Activated effector memory CD4-positive, alpha-beta T cell treated with anti-CD3 and anti-CD28 coated beads, Interleukin-2, amount 50 U/mL, for 16 hours (primary cell): ENCODE measurements at places on chromosomes 3 and 15.

DNA sequence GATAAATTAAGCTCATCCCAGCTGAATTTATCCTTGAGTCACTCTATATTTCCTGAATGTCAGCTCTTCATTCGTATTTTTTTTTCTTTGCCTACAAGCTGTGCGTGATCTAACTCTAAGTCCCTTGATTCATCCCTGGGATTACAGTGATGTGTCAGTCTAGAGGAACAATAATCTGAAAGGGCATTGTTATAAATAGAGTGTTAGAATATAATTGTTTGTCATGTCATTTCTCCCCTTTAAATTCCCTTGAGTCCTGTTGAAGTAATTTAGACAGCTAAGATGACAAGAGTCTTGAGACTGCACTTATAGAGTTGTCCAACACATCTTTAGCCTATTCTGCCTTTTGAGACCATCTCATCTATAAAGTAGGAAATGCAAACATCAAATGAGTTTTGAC is 621.8 kb downstream of the ZIC1 start:
- no peak for DNase-seq

DNA sequence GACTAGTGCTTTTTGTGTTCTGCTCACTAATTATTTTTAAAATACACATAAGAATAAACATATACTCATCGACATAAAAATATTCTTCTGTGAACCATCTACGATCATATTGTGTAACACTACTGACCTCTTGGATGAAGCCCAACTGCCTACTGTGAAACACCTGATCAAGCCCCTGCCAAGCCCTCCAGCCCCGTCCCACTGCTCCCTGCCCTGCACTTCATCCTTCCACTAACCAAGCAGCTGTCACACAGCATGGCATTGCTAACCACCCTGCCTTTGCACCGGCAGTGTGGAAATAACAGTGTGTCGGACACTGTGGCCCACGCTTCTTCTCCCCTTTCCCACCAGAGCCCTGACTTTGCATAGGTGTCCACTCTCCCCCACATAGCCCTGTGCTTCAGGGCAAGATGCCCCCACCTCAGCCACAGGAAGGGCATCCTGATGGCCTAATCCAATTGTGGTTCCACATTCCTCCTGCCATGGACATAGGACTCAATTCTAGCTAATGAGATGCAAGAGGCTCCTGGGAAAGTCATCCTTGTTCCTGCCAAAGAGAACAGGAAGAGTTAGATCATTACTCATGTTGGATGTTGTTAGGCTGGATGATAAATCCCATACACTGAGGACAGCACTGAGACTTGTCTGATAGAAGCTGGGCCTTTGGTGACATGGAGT is 35.0 kb upstream of the ARID3B start:
- no peak for DNase-seq

GRCh38 chr15:83174891-83175290 is 32.7 kb downstream of the HDGFL3 start:
- DNase-seq: no peak

GRCh38 chr3:106182950-106183511 is 314.2 kb upstream of the CBLB start:
- DNase-seq: no peak

GRCh38 chr15:33083232-33084081 is 111.1 kb downstream of the FMN1 start:
- DNase-seq: no peak

GRCh38 chr3:113279686-113280085 is 68.3 kb downstream of the BOC start:
- DNase-seq: no peak
